ENCODE measurements at places on chromosomes 5 and 9.
A peak's percentile ranks its signal among the peaks of the same experiment; 100 is the strongest.

DNA sequence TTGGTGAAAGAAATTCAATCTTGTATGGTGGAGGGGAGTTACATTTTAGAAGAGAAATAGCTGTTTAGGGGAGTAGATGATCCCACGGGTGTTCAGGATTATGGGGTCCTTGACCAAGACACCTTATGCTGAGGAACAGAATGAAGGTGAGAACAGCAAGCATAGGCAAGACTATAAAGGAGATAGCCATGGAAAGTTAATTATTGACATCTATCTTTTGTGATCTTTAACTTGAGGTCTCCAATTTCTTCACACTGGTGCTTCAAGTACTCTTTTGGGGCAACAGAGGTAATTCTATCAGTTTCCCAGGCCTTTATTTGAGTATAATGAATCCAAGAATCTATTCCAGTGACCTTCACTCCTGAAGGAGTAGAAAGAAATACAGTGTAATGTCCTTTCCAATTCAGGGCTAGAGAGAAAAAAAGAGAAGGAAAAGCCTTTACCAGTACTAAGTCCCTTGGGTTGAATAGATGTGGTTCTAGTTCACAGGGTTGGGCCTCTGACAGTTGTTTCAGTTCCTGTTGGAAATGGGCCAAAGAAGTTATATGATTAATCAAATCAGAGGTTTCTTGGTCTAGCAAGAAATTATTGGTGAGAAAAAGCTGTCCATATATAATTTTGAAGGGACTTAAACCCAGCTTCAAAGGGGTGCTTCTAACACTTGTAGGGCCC is 2104.1 kb upstream of the ACO1 start:
- no peak for DNase-seq

DNA sequence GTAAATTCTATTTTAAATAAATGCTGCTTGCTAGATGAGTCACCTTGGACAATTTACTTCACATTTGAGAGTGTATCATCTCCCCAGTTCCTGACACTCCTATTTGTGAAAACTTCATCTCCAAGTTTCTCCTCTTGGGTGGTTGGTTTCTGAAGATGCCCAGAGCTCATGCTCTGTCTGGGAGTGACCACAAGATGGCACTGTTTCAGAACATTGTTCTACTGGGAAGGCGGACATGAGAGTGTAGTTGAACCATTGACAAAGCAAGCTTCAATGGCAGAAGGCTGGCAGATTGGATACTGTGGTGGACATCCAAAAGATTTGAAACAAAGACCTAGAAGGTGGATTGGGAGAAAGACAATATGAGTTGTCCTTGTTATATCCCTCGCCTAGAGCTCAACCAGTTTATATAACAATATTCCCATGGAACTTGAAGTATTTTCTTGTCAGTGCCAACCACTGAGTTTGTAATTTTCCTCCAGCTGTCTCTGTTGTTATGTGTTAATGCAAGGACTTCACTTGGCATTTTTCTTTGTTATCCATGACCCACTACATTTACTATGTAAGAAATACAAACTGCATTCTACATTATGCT is 234.3 kb upstream of the ANKH start:
- DNase-seq: peak; percentile 14

DNA sequence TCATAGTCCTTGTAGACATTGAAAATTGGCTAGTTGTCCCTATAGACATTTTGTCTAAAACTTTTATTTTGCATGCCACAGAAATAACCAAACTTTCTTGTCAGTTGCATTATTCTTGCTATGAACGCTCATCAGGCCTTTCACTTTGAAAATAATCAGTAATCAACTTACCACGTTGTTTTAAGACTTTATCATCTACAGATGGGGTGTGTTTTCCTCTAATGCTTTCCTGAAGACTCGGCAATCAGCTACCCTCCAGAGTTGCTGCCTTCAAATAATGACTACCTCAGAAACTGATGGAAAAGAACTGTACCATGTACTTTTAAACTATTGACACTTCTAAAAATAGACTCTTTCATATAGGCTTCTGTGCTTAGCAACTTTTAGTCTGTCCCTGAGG is 33.5 kb upstream of the HSPB3 start:
- DNase-seq: no peak

GRCh38 chr9:34592895-34593601 is 3.5 kb upstream of the CNTFR start:
- DNase-seq: no peak

- DNase-seq: no peak
These were observed 24.4 kb upstream of the GRPEL2 start for GRCh38 chr5:149320791-149321330.

- DNase-seq: no peak
These were observed 21.1 kb upstream of the PDZD2 start for GRCh38 chr5:31617867-31618266.

Measured in bone marrow (tissue), 2 donors.